ENCODE measurements at places on chromosomes 6 and 20.
A peak's percentile ranks its signal among the peaks of the same experiment; 100 is the strongest.

- peaks cover 38% of the 10 kb centered on the region for H3K4me1 ChIP-seq
- peak; percentile 40 for DNase-seq
- no peak overlapping the region for H3K4me3 ChIP-seq
- no peak overlapping the region for H3K27ac ChIP-seq
These were observed 8.6 kb upstream of the SERPINB6 start for GRCh38 chr6:2979819-2980464.

- peak; percentile 57 for DNase-seq
- H3K4me3 ChIP-seq: no peak overlapping the region
- peaks cover 13% of the 10 kb centered on the region for H3K4me1 ChIP-seq
- H3K27me3 ChIP-seq: no peaks in the 10 kb centered on the region
These were observed 114.2 kb downstream of the SNX5 start for GRCh38 chr20:17854307-17854903.

- H3K4me1 ChIP-seq: peaks cover 9% of the 10 kb centered on the region
- no peak overlapping the region for H3K27ac ChIP-seq
- H3K4me3 ChIP-seq: no peak overlapping the region
- no peaks in the 10 kb centered on the region for H3K36me3 ChIP-seq
- H3K27me3 ChIP-seq: no peaks in the 10 kb centered on the region
These were observed 208.1 kb downstream of the OGFRL1 start for GRCh38 chr6:71496722-71497033.

GRCh38 chr6:29974901-29975560, 32.7 kb downstream of the HLA-A start:
- H3K27me3 ChIP-seq: no peaks in the 10 kb centered on the region
- H3K27ac ChIP-seq: no peak overlapping the region
- H3K4me3 ChIP-seq: no peak overlapping the region

GRCh38 chr6:169240591-169241390, 12.9 kb downstream of the THBS2 start:
- no peak overlapping the region for H3K4me3 ChIP-seq
- no peaks in the 10 kb centered on the region for H3K27me3 ChIP-seq
- H3K27ac ChIP-seq: peak overlapping the region; percentile 36
- H3K36me3 ChIP-seq: peaks cover 34% of the 10 kb centered on the region
- 0 out of 2 replicates have a peak, but pooled peaks cover 3% of the 10 kb centered on the region for H3K4me1 ChIP-seq

- DNase-seq: peak; percentile 83
- H3K4me3 ChIP-seq: peak within 1 kb of the TSS; percentile 80
- peak within 1 kb of the TSS; percentile 82 for H3K27ac ChIP-seq
These were observed at the start of gene DSP for GRCh38 chr6:7541175-7542064. TSS of gene DSP (plus strand) at chr6:7541671. CDS start at chr6:7541916, 245 bp downstream.

Measured in GM23248 (cell line).